Hepatocyte (in vitro differentiated cells): ENCODE measurements at places on chromosomes 6 and 20. TPM values are rescaled to one million over a fixed set of nuclear protein-coding genes. Genes with fewer than 3 reads are reported as not detected.
A peak's percentile ranks its signal among the peaks of the same experiment; 100 is the strongest.

DNA sequence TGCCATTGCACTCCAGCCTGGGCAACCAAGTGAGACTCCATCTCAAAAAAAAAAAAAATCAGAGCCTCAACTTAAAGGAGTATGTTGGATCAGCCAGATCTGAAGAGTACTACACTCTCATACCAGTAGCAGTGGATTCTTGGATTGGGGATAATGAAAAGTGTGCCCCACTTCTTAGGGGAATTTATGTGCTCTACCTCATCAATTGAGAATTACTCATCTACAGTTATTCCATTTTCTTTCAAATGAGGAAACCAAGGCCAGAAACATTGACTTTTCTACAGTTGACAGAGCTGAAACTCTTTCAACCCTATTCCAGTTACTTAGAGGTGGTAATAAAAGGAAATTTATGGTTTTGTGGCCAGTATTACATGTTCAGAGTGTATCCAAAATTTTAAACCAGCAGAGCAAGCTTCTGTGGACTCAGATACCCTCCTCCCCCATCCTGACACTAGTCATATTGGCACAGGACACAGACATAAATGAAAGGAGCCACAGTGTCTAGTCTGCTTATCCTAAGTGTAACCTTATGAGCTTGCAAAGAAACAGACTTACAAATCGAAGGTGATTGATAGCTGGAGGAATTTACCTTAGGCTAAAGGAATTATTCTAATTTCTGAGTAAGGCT, 51.2 kb downstream of the ORC3 start:
- DNase-seq, result no peak

DNA sequence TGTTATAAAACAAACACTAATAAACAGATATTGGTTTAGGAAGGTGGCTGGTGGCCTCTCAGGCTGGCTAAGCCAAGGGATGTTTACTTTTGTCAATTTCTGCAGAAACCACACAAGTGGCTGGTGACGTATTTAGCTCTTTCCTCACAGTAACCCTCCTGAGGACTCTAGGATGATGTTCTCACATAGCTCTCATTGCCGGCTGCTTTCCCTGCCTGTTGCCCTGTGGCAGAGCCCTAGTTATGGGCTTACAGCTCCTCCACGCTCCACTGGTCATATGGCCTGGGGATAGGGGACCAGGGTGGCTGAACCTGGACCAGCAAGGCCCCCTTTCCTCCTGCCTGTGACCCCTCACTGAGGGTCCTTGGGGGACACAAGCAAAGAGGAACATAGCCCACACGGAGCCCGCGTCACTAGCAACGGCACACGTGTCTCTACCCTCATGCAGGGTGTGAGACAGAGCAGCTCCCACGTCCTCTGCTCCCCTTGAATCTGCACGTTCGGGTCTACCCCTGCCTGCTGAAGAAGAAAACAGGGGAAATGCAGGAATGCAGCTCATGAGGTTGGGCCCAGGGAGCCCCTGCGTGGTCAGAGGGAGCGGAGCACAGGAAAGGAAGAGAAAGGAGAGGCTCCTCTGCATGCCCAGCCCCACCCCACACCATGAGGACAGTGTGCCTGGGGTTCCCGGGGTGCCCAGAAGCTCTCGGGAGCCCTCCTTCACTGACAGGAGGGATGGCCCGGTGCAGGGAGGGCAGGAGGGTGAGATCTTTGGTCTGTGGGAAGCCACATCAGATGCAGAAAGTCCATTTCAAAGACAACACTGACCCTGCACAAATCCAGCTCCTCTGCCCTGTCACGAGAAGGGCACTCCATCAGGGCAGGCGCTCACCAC, 13.9 kb downstream of the RAMACL start:
- DNase-seq, result peak; percentile 37

- DNase-seq, result no peak
These were observed 17.6 kb downstream of the TRDN start for GRCh38 chr6:123619156-123619555.

GRCh38 chr6:7050004-7050403, 57.8 kb upstream of the RREB1 start:
- DNase-seq, result no peak

DNA sequence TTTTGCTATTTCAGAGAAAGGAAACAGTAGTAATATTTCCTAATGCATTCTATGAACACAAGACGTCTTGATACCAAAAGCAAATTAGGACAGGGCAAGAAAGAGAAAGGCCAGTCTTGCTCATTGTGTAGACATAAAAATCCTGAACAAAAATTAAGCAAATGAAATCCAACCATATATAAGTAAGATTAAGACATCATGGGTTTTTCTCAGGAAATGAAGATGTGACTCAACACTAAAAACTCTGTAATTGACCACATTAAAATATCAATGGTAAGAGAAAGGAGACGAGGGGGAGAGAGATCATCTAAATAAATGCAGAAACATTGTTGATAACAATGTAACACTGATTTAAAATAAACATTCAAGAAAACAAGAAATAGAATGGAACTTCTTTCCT, 205.4 kb downstream of the SOD2 start:
- no peak for DNase-seq

GRCh38 chr20:46296526-46297250, 11.6 kb downstream of the CDH22 start:
- no peak for DNase-seq

DNA sequence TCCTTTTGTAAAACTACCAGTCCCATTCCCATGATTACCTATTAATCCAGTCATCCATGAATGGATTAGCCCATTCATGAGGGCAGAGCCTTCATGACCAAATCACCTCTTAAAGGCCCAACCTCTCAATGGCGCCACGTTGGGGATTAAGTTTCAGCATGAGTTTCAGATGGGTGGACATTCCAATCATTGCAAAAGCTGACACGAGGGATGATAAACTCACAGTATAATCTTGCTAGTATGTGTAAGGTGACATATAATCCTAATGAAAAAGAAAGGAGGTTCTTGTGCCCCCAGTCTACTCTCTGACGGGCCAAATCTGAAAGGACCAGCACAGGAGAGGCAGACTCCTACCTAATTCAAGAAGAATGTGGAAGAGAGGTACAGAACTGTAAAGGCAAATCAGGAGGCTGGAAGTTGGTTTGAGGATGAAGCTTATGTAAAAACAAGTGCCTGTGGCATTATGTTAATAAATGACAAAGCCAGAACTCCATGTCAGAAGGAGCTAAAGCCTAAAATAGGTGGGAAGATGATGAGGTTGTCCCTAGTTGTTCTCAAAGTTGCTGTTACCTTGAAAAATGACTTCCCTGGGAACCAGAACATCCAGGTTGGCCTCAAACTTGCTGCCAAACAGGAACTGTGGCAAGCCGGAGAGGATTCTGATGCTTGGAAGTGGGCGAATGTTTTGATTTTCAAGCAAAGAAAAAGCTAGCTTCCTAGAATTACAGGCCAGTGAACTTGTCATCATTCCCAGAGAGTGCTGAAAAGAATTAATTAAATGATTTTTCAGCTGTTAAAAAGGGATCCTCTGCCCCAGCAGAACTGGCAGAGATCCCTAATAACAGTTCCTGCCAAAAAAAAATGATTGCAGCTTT, 106.5 kb upstream of the TIAM2 start:
- DNase-seq, result no peak

DNA sequence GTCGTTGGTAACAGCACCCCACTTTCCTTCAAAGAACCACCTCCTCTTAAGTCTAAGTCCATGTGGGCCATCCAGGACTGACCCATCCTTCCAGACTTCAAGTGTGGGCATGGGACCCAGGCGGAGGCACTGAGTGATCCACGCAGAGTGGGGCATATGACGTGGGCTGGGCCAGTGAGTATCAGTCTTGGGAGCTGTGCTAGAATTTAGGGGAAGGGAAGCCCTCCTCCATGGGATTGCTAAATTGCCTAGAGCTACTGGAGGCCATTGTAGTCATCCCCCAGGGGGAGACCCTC, 35.3 kb upstream of the KCNB1 start:
- DNase-seq, result no peak

Gene ZBTB46
- polyA plus RNA-seq, result 2.0 and 3.2 TPM in 2 replicates

Gene CGA
- polyA plus RNA-seq, result 5.4 and 21.5 TPM in 2 replicates

Gene BMP6
- 3.5 and 4.0 TPM in 2 replicates for polyA plus RNA-seq
